ENCODE measurements at places on chromosomes 3 and 15. TPM values are rescaled to one million over a fixed set of nuclear protein-coding genes. Genes with fewer than 3 reads are reported as not detected.

SIDT1 gene
- 0.46 TPM for total RNA-seq

TMOD2 gene
- total RNA-seq = 2.0 TPM

LMAN1L gene
- total RNA-seq = not detected

CFAP91 gene
- 0.15 TPM for total RNA-seq

CCK gene
- 2.1 TPM for total RNA-seq

GATM gene
- total RNA-seq = 3.2 TPM

HRG gene
- total RNA-seq = not detected

BFSP2 gene
- not detected for total RNA-seq

RTP4 gene
- not detected for total RNA-seq

GOLGA8N gene
- total RNA-seq = 1.3 TPM

NR1I2 gene
- not detected for total RNA-seq

ROBO2 gene
- total RNA-seq = not detected

WDR49 gene
- not detected for total RNA-seq

CACNA2D2 gene
- 0.61 TPM for total RNA-seq

CNTN6 gene
- total RNA-seq = not detected

SERINC4 gene
- total RNA-seq = 0.08 TPM

AQP9 gene
- total RNA-seq = 0.07 TPM

IRAK2 gene
- total RNA-seq = 15.7 TPM

KLHL6 gene
- not detected for total RNA-seq

BCHE gene
- 1.0 TPM for total RNA-seq

CACNA2D3 gene
- 0.16 TPM for total RNA-seq

IGSF10 gene
- 0.30 TPM for total RNA-seq

MUSTN1 gene
- total RNA-seq = 0.32 TPM

ATP13A3 gene
- 29.2 TPM for total RNA-seq

GOLGA8Q gene
- total RNA-seq = not detected

SLC22A14 gene
- 0.05 TPM for total RNA-seq

CCR8 gene
- not detected for total RNA-seq

WNT5A gene
- total RNA-seq = 1.2 TPM

SLC22A13 gene
- not detected for total RNA-seq

HTR3E gene
- not detected for total RNA-seq

CLN6 gene
- 83.0 TPM for total RNA-seq

ADAMTSL3 gene
- 0.22 TPM for total RNA-seq

SLCO2A1 gene
- total RNA-seq = 0.24 TPM

CHL1 gene
- not detected for total RNA-seq

GPR160 gene
- total RNA-seq = 1.9 TPM

RUVBL1 gene
- total RNA-seq = 98.0 TPM

PAK6 gene
- 0.17 TPM for total RNA-seq
